ENCODE measurements at places on chromosomes 3 and 15.
A peak's percentile ranks its signal among the peaks of the same experiment; 100 is the strongest.

DNA sequence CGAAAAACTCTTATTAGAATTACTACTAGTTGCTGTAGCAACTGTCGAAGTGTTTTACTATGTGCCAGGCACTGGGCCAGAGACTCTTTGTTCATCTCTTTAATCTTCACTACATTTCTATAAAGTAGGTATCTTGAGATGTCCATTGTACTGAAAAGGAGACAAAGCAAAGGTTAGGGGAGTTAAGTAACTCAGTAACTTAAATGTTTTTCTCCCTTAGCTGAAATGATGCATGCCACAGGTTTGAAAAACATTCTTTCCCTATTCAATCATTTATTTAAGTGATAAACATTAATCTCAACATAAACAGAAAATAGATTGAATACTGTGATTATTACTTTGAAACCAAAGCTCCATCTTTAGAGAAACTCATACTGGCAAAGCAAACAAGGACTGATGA lies 776.2 kb downstream of the FHIT start:
- DNase-seq = no peak

GRCh38 chr3:108477511-108478147 lies 32.8 kb downstream of the MYH15 start:
- DNase-seq = no peak

DNA sequence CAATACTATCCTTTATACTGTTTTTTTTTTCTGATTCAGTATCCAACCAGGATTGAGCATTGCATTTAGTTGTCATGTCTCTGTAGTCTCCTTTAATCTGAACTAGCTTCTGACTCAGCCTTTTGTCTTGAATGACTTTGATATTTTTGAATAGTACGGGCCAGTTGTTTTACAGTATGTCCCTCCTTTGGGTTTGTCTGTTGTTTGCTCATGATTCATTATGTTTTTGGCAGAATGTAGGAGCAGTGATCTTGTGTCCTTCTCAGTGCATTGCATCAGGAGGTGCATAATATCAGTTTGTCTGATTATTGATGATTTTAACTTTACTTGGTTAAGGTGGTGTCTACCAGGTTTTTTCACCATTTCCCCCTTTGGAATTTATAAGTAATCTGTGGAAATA lies 20.5 kb downstream of the EXOG start:
- no peak for DNase-seq

DNA sequence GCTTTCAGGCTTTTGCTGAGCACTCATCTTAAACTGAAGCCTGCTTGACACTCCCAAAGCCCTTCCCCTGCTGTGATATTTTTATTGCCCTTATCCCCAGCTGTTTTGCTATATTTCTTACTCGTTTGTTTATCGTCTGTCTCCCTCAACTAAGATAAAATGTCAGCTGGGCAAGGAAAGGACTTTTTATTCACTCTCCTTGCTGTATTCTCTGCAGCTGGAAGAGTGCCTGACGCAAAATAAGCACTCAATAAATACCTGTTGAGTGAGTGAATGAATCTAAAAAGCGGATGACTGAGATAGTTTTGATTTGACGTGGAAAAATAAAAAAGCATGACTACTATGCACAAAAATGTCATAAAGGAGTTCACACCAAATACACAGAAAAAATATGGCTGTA lies 84.8 kb upstream of the POMGNT2 start:
- peak; percentile 99 for DNase-seq

- no peak for DNase-seq
Measured at GRCh38 chr3:46953234-46954010, 23.1 kb downstream of the CCDC12 start.

- no peak for DNase-seq
Measured at GRCh38 chr3:34107669-34108068, 309.2 kb downstream of the PDCD6IP start.

- DNase-seq = no peak
Measured at GRCh38 chr15:27272427-27272826, 301.4 kb downstream of the GABRG3 start.

DNA sequence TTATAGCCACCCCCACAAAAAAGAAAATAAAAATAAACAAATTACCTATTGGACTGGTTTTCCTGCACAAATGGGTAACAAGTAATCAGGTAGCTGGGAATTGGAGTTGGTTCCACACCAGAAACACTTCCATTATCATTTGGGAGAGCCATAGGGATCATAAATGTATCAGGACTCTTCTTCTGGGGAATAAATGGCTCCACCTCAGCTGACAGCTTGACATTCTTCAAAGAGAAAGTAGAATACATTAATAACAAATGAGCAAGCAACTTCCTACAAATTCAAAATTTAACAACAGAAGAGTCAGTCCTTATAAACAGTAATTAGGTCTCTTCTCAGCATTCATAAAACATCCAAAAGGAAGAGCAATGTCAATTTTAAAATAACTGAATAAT lies 8.7 kb downstream of the SECISBP2L start:
- no peak for DNase-seq

GRCh38 chr15:58994906-58995453 lies 7.5 kb downstream of the RNF111 start:
- no peak for DNase-seq

GRCh38 chr3:45332901-45333407 lies 55.4 kb upstream of the LARS2 start:
- no peak for DNase-seq

DNA sequence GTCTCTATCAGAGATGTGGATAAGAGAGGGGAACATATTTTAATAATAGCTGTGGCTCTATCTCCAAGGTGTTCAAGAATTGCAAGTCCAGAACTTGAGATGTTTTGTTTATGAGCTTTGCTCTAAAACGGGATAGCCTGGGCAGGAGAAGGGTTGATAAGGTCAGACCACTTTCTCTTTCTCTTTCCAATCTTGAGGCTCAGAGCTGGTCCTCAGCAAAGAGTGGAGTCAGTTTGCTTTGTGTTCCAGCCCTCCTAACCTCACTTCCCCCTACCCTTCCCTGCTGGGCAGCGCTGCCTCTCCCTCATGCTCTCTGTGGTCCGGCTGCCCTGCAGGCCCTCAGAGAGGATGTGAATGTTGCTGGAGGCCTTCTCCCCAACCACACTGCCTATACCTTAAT lies 13.8 kb downstream of the KLHL6 start:
- DNase-seq = no peak

DNA sequence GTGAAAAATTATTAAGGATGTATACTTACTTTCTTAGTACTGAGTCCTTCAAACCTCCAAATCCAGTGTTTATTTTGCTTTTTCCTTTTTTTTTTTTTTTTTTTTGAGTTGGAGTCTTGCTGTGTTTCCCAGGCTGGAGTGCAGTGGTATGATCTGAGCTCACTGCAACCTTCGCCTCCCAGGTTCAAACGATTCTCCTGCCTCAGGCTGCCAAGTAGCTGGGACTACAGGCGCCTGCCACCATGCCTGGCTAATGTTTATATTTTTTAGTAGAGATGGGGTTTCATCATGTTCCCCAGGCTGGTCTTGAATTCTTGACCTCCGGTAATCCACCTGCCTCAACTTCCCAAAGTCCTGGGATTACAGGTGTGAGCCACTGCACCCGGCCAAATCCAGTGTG lies 67.5 kb downstream of the KAT2B start:
- DNase-seq = no peak

DNA sequence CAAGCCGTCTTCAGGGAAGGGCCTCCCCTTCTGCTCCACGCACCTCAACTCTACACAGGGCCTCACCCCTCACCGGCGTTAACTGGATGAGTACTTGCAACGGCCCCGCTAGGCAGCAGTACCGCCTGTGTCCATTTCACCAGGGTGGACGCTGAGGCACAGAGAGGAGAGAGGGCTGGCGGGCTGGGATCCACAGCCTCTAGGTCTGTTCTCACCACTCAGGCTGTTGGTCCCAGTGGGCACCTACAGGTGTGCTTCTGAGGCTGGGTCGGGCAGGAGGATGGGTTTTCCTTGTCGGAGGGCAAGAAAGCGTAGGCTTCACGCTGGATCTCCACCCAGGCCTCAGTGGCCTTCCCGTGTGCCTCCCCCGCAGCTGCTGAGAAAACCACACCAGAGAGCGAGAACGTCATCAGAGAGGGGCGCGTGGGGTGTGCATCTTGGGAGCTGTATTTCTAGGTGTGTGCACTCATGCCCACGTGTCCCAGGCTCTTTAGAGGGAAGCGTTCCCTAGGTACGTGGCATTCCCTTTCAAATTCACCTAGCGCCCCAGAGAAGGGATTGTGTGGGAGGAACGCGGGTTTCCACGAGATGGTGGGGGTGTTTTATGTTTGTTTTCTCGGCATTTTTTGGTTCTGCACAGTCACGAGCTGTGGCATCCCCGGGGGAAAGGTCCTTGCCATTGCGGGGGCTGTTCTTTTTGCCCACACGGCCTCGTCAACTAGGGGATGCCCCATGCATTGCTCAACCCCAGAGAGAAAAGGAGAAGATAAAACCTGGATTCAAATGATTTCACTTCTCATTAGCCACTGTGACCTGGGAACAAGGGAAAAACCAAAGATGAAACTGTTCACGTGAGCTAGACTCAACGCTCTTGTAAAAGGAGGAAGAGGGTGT lies 67.7 kb downstream of the MGLL start:
- no peak for DNase-seq

- no peak for DNase-seq
Measured at GRCh38 chr3:60622349-60622748, 628.9 kb downstream of the FHIT start.

- DNase-seq = no peak
Measured at GRCh38 chr15:44243829-44244228, 44.7 kb upstream of the GOLM2 start.

GRCh38 chr3:41708176-41708575 lies 253.7 kb downstream of the ULK4 start:
- DNase-seq = no peak

- no peak for DNase-seq
Measured at GRCh38 chr3:129001101-129001805, at the start of gene EFCC1. EFCC1 (plus strand) TSS chr3:129001304; CDS start chr3:129001629, 325 bp downstream.

- DNase-seq = no peak
Measured at GRCh38 chr3:54056521-54056920, 65.8 kb upstream of the CACNA2D3 start.

DNA sequence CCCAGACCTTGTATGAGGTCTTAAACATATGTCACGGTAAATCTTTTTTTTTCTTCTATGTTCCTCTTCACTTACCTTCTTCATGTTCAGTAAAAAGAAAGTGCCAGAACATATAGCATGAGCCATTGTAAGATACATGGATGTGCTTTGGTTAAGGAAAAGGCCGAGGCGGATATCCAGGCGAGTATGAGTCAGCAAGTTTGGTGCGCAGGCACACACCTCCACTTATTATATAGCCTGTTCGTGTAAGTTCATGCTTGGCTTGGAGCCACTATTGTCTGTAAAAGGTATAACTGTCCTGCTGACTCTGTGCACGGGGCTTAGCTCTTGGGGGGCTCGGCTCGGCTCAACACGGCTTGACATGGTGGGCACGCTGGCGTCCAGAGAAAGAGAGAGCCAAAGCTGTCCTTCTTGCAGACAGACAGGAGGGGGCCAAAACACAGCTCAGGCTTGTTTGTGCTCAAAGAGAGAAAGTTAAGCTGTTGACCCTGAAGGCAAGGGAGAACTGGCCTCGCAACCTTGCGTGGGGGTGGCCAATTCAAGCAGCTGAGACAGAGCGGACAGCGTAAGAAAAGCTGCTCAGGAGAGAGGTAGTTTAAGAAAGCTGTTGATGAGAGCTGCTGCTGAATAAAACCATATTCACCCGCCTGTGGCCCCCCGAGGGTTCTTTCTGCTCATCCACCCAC lies 251.2 kb downstream of the SLC9A9 start:
- no peak for DNase-seq

GRCh38 chr3:192332386-192333291 lies 394.7 kb downstream of the FGF12 start:
- DNase-seq = no peak

DNA sequence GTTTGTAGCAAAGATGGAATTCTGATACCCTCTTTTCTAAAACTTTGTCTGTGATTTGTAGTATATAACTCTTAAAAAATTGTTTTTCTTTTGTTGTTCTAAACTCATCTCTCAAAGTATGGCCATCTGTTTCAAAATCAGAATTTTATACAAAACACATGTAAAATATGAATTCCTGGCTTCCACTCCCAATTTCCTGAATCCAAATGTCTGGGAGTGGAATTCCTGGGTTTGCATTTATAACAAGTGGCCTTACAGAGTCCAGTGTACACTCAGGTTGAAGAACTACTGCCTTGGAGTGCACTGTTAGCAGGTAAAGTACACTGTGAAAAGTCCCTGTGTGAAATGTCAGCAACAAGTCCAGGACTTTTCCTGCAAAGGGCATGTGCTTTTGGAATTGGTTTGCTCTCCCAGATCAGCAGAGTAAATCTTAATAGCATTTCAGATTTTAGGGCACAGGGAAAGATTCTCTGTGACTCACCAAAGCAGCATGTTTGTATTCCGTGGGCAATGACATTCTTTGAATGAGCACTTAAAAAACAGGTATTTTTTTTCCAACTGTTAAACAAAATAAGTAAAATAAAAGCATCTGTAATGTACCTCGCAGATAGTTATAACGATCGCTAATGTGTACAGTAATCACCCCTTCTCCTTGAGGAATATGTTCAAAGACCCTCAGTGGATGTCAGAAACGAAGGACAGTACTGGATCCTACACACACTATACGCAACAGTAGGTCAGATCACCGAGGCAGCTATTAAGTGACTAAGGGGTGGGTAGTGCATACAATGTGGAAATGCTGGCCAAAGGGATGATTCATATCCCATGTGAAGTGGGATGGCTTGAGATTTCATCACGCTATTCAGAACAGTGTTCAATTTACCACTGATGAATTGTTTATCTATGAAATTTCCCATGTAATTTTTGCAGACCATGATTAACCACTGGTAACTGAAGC lies 2.0 kb upstream of the CLDN16 start:
- peak; percentile 87 for DNase-seq

DNA sequence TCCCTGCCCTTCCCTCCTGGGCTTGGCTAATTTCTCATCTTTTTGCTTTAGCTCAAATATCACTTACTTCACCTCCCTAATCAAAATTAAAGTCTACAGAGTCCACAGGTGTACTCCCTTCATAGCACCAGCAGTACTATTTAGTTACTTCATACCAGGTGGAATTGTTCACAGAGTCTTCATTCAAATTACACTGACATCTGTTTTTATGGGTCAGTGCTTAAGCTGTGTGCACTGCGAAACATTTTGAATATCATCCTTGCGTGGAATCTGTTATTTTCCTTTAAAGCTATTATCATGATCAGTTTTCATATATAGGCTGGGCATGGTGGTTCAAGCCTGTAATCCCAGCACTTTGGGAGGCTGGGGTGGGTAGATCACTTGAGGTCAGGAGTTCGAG lies 2.7 kb upstream of the SERF2 start:
- no peak for DNase-seq

DNA sequence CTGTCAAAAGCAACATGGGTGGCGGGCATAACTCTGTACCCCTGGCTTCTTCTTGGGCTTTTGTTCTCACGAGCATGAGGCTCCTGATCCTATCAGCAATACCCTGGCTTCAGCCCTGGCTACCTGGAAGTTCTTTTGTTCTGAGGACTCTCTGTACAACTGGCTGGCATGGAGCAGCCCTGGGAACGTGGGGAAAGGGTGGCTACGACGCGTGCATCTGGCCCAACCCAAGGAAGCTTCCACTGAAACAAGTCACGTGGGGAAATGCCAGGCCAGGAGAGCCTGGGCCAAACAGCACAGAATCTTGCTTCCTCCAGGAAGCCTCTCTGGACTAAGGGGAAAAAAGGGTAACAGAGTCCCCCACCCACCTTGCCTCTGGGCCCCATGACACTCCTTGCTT lies 22.7 kb upstream of the ATP2B2 start:
- no peak for DNase-seq

Measured in BJ (cell line).